HFFc6 (cell line): ENCODE measurements at places on chromosomes 2 and 18.

- DNase-seq = no peak
Measured at GRCh38 chr18:24000613-24001490, 13.7 kb upstream of the TTC39C start.

DNA sequence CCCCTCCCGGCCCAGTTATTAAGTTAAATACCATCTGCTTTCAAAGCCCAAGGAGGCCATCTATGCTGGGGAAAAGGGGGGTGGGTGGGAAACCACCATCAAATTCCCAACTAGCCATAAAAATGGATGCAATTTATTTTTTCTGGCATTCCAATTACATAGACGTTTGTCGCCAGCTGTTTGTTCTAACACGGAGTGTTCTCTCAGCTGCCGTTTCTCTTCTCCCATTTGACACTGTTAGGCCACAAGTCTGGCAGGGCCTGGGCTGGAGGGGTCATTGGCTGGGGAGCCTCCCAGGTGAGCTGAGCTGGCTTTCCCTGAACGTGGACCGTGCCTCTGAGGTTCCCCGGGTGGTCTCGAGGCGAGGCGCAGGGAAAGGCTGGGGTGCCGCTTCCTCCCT, 16.6 kb downstream of the ATOH8 start:
- no peak for DNase-seq

DNA sequence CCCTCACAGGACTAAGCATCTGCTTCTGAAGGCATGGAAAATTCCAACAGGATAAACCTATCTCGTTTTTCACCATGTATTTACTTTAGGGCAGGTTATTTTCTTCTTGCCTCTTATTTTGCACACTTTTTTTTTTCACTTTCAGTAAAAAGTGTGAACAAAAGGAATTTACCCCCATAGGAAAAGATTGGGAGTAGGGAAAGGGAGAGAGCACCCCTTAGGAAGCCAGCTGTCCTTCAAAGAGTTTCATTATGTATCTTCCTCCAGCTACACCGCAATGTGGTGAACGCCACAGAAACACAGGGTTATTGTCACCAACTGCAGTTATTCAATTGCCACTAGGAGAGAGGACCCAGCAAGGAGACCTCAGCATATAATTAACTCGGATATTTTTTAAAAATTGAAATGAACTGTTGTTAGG, 286.2 kb upstream of the VRK2 start:
- DNase-seq = no peak

DNA sequence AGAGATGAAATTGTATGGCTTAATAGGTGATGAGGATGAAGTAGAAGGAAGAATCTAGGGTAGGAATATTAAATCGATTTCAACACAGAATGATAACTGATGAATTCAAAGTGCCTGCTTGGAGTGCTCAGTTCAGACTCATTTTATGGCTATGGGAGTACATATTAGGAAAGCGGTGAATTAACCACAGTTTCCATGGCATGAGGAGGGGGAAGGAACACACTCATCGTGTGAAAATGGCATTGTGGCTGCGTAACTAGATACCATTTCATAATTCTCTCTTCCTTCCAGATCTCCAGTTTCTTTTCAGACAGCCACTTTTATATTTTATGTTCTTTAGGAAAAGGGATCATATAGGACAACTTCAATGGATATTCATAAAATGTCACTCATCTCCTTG, 232.3 kb upstream of the KCNJ3 start:
- no peak for DNase-seq

DNA sequence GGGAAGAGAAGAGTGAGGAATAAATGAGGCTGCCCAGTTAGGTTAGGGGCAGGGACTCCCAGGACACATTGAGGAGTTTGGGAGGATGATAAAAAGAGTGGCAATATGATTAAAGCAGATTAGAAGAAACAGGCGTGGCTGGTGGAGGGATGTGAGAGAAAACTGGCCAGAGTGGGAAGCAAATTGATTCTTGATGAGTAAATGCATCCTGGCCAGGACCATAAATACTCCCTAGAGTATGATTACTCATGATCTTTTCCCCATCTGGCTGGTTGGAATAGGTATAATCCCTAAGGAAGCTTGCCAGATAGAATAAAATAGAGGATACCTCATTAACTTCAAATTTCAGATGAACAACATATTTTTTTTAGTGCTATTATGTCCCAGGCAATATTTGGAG, 21.5 kb upstream of the DAW1 start:
- DNase-seq = no peak

GRCh38 chr2:213164263-213164662, 12.9 kb upstream of the IKZF2 start:
- no peak for DNase-seq

- DNase-seq = no peak
Measured at GRCh38 chr2:149155196-149155969, 116.9 kb downstream of the LYPD6B start.
